Astrocyte of the spinal cord (primary cell): ENCODE measurements at places on chromosomes 5 and 9.

DNA sequence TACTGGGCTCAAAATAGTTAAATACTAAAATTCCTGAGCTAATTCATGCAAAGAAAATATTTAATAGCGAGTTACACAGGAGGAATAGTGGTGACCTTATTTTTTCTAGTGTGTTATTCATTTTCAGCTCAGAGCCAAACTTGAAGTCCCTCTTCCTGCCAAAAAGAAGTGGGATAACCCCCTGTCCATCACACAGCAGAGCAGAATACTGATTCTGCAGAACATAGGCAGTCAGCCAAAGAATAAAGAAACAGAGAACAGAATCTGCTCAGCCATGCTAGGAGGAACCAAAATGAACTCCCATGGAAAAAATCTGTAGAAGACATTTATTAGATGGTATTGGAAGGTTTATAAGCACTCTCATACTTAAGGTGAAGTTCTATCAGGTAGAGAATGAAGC lies 49.4 kb upstream of the GRIN3A start:
- DNase-seq: no peak

DNA sequence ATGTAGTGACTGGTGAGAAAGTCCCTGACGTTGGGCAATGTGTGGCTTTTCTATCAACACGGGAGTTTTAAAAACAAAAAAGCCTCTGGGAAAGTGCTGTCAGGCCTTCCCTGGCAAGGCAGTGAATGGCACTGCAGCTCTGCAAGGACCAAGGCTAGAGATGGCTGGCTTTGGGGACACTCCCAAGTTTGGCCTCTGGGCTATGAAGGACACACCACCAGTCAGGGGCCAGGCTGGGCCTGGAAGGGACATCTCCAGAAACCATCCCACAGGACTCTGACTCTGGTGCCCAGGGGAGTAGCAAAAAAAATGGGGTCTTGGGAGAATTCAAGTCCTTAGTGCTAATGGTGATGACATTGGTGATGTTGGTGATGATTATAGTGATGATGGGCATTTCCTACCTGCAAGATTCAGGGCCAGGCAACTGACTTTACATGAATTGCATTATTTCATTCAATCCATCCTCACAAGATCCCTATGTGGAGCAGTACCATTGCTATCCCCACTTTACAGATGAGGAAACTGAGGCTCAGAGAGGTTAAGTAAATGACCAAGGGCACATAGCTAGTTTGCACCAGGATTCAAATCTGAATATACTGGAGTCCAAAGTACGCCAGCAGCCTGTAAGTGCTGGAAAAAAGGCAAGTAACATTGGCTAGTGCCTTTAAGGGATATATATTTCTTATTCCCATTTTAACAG lies 2.6 kb upstream of the PPARGC1B start:
- no peak for DNase-seq

- DNase-seq: peak; percentile 25
These were observed 9.5 kb downstream of the MTRR start for GRCh38 chr5:7878381-7878873.

DNA sequence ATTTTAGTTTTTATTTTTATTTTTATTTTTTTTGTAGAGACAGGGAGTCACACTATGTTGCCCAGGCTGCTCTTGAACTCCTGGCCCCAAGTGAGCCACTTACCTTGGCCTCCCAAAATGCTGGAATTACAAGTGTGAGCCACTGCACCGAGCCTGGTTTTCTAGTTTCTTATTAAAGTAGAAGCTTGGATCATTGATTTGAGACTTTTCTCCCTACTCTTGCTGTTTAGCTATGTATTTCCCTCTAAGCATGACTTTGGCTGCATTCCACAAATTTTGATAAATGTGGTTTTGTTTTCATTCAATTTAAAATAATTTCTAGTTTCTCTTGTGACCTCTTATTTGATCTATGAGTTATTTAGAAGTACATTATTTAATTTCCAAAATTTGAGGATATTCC lies 10.4 kb downstream of the SNX2 start:
- DNase-seq: no peak

DNA sequence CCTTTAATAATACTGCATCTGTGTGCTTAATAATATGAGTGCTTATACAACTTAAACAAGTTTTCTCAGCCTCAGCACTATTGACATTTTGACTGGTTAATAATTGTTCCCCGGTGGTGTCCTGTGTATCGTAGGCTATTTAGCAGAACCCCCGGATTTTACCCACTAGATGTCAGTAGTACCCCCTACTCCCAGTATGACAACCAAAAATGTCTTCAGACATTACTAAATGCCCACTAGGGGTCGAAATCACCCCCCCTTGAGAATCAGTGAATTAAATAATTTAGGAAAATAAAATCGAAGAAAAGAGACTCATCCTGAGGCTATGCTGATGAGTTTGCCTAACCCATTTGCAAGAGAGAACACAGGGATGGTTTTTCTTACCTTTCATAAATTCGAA lies 166.3 kb downstream of the ATP10B start:
- DNase-seq: no peak

- no peak for DNase-seq
These were observed 15.9 kb downstream of the TLR4 start for GRCh38 chr9:117720066-117720465.
